ENCODE measurements at places on chromosomes 5 and 9. TPM values are rescaled to one million over a fixed set of nuclear protein-coding genes. Genes with fewer than 3 reads are reported as not detected.

DNA sequence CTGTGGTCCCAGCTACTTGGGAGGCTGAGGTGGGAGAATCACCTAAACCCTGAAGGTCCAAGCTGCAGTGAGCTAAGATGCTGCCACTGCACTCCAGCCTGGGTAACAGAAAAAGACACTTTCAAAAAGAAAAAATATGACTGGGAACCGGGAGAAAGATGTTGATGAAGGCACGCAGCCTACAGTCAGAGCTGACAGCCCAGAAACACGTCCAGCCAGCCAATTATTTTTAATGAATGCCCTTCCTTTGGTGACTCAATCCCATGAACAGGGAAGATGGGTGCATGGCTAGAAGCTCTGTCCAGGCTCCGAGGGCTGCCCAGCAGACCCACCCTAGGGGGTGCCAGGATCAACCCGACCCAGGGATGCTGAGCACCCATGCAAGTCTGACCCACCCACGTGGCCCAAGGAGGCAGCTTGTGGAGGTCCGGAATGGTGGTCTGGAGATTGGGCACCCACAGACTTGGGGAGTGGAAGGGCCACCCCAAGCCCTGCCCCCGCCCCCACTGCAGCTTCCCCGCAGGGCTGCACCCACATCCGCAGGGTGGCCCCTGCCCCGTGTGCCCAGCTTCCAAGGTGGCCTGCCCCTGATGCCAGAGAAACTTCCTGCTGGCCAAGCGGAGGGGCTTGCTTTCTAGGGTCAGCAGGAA is 51.0 kb downstream of the ADAMTS2 start:
- no peak for DNase-seq

- DNase-seq: peak; percentile 59
Measured at GRCh38 chr5:17169507-17169906, 47.9 kb upstream of the BASP1 start.

- no peak for DNase-seq
Measured at GRCh38 chr9:133050142-133050541, 11.6 kb upstream of the CEL start.

PCDHA2 gene
- 0.22 TPM for polyA plus RNA-seq

DNA sequence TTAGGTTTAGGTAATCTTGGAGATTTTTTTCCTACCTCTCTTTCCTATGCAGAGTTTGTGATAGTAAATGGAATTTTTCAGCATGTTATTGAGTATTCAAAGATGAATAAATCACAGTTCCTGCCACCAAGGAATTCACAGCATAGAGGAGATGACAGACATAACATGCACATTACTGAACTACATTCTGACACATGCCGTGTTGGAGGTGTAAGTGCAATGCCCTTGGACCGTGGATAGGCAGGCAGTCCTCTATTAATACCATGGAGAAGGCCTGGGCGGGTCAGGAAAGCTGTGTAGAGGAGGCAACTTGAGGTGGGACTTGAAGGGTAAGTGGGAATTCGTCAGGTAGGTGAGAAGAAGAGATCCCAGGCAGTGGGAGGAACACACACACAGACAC is 43.9 kb downstream of the MCCC2 start:
- no peak for DNase-seq

All from right renal pelvis (tissue), 4 donors.